ENCODE measurements at places on chromosomes 2 and 18.

GRCh38 chr2:111958901-111959300 lies 60.5 kb downstream of the MERTK start:
- DNase-seq = no peak

GRCh38 chr2:137886083-137886831 lies 78.0 kb upstream of the HNMT start:
- DNase-seq = peak; percentile 43

DNA sequence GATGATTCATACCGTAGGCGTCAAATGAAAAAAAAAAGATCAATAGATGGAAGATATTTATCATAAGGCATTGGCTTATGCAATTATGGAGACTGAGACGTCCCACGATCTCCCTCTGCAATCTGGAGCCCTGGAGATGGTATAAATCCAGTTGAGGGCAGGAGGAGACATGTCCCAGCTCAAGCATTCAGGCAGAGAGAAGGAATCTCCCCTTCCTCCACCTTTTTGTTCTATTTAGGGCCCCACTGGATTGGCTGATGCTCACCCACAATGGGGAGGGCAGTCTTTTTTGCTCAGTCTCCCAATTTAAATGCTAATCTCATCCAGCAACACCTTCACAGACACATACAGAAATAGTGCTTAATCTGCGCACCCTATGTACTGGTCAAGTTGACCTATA lies 18.0 kb upstream of the OLA1 start:
- no peak for DNase-seq

GRCh38 chr2:127101756-127102477 lies 5.0 kb downstream of the BIN1 start:
- no peak for DNase-seq

GRCh38 chr18:9918016-9918680 lies 4.3 kb downstream of the VAPA start:
- no peak for DNase-seq

DNA sequence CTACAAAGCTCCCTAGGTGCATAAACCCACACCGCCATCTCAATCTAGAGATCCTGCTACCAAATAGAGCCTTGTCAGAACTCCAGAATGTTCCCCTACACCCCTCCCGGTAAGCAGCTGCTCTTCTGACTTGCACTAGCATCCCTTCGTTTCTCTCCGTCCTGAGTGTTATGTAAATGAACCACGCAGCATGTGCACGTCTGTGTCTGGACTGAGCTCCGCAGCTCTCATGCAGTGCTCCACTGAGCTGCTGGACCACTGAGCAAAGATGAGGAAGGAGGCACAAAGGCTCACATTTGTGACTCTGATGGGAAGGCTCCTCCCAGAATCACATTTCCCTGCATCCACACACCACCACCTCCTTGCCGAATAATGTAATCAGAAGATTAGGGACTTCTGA lies 203.6 kb downstream of the MYT1L start:
- no peak for DNase-seq

GRCh38 chr2:139080244-139080643 lies 300.1 kb upstream of the NXPH2 start:
- DNase-seq = no peak

GRCh38 chr2:109238580-109238979 lies 109.6 kb downstream of the SH3RF3 start:
- no peak for DNase-seq

DNA sequence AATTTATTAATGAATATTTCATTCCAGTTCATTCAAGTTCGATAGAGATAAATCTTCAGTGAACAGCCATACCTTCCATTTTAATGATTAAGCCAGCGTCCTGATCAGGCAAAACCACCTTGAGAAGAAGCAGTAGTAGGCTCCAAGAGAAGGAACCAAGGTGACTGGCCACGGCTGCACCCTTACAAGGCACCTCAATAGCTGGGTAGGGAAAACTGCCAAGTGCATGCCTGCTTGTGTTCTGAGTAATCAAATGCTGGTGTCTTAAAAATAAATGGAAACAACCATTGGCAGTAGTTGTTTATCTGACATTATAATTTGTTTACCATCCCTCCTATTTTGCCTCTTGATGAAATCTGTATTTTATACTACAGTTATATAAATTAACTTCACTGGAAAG lies 10.0 kb upstream of the FEZ2 start:
- no peak for DNase-seq

GRCh38 chr2:45380131-45380836 lies 230.8 kb downstream of the SRBD1 start:
- no peak for DNase-seq

DNA sequence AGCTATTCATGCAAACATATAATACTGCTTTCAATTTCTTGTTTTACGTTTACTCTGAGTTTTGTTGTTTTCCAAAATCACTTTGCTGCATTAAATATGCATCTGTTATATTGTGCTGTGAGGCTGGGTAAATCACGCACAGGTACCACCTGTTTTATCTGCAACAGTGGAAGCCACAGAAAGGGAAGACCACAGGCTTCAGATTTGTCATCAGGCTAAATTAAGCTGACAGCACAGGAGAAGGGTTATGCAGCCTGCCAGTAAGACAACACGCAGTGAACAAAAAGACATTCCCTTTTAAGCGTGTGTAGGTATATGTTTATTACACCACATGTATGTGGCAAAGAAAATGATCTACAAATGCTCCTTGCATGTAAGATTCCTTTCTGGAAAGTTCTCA lies 38.2 kb downstream of the ZNF516 start:
- DNase-seq = no peak

GRCh38 chr2:204964414-204964813 lies 419.1 kb downstream of the PARD3B start:
- no peak for DNase-seq

- DNase-seq = no peak
These were observed 11.2 kb upstream of the LBH start for GRCh38 chr2:30219886-30220875.
